Stimulated activated CD8-positive, alpha-beta memory T cell treated with anti-CD3 and anti-CD28 coated beads, Interleukin-7, amount 100 ng/mL, for 4 hours (primary cell): ENCODE measurements at places on chromosomes 5 and 9.

GRCh38 chr5:123359454-123360200 is 63.6 kb downstream of the CEP120 start:
- no peak for DNase-seq

DNA sequence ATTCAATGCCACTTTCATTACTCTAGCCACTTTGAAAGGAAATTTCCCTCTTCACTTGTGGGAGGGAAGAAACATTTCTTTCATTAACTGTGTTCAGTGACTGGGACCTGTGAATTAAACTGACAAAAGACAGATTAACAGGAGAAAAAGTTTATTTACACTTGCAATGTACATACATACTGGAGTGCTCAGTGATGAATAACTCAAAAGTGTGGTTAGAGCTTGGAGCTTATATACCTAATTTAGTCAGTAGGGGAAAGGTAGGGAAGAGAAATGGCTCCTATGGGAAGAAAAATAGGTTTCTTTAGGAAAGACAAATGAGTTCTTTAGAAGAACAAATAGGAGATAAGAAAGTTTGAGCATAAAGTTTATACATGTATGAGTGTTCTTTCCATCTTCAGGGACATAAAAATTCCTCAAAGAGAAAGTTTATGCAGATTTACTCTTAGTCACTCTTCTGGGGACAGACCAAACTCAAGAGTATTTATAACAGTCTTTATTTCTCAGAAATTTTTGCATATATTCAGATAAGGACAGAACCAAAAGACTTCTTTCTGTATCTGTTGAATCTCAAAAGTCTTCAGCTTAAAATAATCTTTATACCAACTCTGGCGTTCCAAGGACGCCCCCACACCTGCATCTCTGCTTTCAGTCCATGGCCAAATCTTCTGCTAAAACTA is 120.0 kb upstream of the RAI14 start:
- DNase-seq: no peak

DNA sequence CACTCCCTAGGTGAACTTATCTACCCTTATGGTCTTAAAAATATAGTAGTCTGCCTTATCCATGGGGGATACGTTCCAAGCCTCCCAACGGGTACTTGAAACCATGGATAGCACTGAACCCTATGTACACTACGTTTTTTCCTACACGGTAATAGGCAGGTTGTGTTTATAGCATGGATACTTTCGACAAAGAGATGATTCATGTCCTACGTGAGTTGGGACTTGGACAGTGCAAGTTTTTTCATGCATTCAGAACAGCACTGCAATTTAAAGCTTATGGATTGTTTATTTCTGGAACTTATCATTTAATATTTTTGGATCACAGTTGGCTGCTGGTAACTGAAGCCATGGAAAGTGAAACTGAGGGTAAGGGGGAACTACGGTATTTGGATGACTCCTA is 88.1 kb downstream of the CNTLN start:
- DNase-seq: no peak

GRCh38 chr9:86700629-86701028 is 246.7 kb downstream of the GAS1 start:
- DNase-seq: no peak

DNA sequence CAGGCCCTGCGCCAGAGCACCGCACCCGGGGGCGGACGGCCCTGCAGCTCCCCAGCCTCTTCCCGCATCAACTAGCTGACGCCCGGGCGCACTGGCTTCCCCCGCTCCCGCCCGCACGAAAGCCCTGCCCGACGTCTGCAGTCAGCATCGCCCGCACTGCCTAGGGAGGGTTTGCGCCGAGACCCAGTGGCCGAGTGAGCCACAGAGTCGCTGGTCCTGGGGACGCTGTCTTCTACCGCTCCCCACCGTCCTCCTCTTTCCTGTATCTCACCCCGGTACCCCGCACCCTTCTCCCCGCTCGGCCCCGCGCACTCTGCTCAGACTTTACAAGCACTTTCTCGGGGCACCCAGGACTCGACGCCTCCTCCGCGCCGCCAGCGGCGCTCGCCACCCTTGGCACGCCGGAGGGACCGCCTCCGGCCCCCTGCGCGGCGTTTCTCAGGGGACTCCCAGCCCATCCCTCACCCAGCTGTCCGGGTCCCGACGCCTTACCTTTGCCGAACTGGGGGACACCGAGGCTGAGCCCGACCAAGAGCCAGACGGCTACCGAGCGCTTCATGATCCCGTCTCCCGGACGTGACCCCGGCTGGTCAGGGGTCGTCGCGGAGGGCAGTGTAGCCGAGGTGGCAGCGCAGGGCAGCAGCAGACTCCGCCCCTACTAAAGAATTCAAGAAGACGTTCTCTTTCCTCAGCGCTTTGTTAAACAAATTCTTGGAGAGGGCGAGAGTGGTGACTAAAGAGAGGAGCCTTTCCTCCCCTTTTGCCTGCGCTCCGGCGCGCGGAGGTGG is 670 bp downstream of the EDIL3 start:
- no peak for DNase-seq

DNA sequence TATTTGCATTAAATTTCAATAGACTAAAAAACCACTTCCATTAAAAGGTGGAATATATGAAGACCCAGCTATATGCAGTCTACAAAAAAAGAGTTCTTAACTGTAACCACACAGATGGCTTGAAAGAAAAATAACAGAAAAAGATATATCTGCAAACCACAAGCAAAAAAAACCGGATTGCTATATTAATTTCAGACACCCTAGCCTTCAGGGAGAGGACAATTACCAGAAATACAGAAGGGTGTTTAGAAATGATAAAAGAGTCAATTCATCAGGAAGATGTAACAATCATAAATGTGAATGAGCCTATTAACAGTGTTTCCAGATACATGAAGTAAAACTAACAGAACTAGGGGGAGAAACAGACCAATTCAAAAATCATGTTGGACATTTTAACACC is 56.9 kb upstream of the SMIM23 start:
- no peak for DNase-seq

GRCh38 chr5:151628112-151628823 is 37.1 kb upstream of the FAT2 start:
- DNase-seq: no peak

- no peak for DNase-seq
These were observed 558 bp downstream of the GRPEL2 start for GRCh38 chr5:149345892-149346222.

DNA sequence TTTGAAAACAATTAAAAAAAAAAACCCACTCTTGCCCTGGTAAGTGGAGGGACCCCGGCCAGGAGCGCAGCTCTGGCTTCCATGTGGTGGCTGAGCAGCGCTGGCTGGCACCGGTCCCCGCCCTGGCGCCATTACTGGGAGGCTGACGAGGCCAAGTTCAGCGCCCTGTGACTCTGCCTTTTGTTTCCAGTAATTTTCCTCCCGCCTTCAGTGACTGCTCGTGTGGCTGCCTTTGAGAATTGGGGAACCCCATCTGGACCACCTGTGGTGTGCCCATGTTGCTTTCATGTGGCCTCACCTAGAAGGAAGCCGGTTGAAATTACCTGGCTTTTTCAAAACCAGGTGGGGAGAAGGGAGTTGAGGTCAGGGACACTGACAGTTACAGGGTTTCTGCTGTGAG is 136.1 kb downstream of the GAPVD1 start:
- no peak for DNase-seq

- DNase-seq: no peak
These were observed 151.2 kb downstream of the PAPPA start for GRCh38 chr9:116304761-116305160.

DNA sequence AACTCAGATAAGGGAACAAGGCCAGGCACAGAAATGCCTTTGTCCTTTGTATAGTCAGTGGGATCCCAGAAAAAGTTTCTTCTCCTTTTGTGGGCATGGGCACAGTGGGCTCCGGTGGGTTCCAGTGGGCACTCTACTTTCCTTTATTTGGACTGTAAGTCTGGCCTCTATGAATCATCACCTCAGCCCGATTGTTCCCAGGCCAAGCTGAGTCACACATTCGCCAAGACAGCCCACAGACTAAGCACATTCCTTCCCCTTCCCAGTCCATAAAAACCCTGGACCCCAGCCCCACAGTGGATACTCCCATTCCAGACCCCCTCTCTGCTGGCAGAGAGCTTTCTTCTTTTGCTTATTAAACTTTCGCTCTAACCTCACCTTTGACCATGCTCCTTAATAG is 165.0 kb downstream of the FBXL17 start:
- DNase-seq: no peak

- DNase-seq: no peak
These were observed 68.5 kb upstream of the CEP78 start for GRCh38 chr9:78167356-78167755.

GRCh38 chr9:114869845-114870244 is 60.5 kb downstream of the TNFSF8 start:
- no peak for DNase-seq

- no peak for DNase-seq
These were observed 38.7 kb upstream of the ANKRD34B start for GRCh38 chr5:80608731-80609130.

- no peak for DNase-seq
These were observed 46.6 kb upstream of the PHYKPL start for GRCh38 chr5:178279026-178279722.

DNA sequence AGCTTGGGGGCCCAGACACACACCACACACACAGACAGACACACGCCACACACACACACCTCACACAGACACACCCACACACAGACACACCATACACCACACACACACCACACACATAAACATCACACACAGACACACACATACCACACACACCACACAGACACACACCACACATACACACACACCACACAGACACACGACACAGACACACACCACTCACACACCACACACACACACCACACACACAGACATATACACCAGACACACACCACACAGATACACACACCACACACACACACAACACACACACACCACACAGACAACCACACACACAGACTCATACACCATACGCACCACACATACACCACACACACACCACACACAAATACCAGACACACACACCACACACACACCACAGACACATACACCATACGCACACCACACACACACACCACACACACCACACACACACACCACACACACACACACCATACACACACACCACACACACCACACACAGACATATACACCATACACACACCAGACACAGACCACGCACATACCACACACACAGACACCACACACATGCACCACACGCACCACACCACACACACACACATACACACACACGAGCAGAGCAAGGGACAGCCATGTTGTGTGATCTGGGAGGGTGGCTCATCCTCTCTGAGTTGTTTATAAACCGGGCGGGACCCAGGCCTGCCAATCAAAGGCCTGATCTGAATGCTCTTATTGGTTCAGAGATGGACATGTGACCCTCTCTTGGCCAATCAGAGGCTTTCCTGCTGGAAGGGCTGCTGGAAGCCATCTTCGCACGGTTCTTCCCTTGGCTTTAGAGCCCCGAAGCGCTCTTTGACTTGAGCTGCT is 148.3 kb downstream of the GAPVD1 start:
- DNase-seq: no peak

DNA sequence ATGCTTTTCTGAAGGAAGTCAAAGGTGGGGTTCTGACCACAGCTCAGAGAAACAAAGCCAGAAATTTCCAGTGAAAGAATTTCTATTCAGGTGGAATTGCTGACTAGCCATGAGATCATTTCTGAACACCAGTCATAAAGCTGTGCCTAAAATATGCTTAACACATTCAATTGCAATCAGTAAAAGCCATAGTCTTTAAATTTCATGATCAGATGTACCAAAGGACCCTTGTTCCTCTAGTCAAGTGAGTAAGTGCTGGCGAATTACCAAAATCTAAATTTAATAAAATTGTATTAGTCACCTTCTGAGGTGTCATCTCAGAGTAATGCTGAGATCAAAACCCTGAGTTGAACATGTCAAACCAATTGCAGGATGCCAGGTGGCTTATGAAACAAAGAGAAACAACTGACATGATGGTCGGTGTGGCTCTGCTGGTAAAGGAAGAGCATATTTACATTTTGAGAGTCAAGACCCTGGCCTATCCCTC is 334.2 kb upstream of the CCNH start:
- DNase-seq: no peak

DNA sequence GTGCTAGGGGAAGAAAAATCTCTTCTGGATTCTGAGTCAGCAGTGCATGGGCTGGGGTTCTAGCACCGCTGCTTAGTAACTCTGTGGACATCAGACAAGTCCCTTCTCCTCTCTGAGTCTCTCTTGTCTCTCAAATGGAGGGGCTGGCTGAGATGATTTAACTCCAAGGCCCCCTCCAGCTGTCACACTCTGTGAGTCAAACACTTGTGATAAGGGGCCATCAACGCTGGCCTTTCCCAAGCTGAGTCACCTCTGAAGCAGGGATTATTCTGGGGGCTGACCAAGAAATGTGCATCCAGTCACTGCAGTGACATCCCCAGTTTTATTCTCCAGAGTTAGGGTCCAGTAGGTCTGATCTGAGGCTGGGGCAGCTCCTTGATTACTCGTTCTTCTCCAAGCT is 110.4 kb upstream of the ZNF462 start:
- DNase-seq: no peak

GRCh38 chr5:170636801-170637477 is 133.1 kb downstream of the KCNIP1 start:
- DNase-seq: no peak

GRCh38 chr9:70049672-70050271 is 6.1 kb downstream of the MAMDC2 start:
- no peak for DNase-seq

DNA sequence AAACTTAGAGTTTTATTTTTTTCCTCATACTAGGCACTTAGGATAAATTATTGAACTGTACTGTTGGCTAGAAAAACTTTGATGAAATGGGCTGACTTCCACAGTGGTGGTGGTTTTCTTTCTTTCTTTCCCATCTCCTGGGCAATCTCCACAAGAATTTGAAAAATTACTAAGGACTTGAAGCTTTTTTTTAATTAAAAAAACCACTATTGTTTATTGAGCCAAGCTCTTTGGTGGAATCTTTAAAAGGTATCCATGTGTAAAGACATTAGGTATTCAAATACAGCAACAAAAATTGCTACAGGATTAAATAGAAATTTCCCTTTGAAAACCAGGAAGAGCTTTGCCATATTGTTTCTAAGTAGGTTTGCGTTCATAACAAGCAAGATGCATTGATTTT is 14.1 kb downstream of the MARCHF6 start:
- no peak for DNase-seq

DNA sequence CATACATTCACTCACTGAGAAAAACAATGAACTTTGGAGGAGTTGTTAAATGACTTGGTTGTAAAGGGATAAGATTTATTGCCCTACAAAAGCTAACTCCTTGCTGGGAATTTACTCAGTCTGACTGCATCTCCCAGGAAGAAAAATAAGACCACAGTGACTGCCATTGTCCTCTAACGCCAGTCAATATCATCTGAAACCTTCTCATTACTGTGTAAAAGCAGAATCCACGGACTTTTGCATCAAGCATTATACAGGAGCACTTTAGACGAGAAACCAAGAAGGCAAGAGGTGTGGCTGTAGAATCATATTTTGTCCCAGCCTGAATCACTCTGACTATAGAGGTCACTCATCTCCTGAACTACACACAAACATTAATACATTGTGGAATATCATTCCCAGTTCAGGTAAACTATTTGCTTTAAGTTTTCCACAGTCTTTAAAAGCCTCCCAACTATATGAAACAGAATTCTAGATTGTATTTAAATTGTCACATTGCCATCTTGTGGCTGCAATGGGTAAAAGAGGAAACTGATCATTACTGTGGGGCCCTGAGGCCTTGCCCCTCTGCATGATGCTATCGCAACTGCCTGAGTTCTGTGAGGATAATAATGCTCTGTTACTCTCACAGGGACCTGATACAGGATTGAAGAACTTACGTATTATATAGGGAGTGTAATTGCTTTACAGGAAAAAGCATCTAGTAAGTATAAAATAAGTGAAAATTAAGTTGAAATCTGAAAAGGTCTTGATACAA is 142.9 kb downstream of the SLCO4C1 start:
- no peak for DNase-seq

GRCh38 chr5:91178461-91178860 is 204.7 kb downstream of the ARRDC3 start:
- DNase-seq: no peak
